ENCODE measurements at places on chromosomes 5 and 9.
A peak's percentile ranks its signal among the peaks of the same experiment; 100 is the strongest.

GRCh38 chr5:169602535-169602934, 19.0 kb downstream of the SPDL1 start:
- DNase-seq: peak; percentile 70

DNA sequence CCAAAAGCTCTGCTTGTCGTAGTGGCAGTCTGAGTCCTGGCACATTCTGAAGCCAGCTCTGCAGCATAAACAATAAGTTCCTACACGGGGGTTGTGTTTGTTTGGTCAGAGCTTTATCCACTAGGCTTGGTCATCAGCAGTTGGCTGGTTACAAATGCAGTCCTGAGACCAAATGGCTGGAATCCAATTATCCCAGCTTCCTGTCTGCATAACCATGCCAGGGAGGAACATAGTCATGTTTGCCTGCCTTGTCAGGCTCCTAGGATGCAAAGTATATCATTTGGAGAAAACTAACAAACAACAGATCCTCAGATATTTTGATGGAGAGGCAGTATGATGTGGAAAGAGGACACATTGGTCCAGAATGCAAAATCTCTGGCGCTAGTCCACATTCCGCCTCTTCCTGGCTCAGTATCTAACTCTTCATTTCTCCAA, 85.8 kb downstream of the FBXO38 start:
- DNase-seq: peak; percentile 52

DNA sequence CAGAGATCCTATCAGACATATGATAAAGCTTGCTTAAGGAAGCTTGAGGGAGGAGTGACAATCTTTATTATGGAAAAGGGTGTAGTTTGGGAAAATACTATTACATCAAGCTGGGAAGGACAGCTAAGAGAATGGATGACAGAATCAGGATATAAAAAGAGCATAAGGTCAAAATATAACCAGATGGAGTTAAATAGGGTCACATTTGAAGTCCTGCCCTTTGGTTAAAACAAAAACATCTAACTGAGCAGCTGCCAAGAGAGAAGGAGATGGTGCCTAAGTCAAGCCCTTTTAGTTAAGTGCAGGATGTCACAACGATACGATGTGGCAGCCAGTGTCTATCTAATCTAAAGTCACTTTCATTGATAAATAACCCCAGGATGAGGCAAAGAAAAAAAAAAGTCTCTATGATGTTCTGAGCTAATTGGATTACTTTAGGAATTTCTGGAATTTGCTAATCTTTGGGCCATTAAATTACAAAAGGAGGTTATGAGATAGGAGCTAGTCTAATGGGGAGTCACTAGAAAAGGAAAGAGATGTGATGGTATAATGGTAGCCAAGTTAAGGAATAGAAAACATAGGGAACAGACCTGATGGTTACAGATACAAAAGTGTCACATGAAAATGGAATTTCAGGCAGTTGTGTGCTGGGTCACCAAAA, 365.2 kb downstream of the PDE4D start:
- DNase-seq: no peak

DNA sequence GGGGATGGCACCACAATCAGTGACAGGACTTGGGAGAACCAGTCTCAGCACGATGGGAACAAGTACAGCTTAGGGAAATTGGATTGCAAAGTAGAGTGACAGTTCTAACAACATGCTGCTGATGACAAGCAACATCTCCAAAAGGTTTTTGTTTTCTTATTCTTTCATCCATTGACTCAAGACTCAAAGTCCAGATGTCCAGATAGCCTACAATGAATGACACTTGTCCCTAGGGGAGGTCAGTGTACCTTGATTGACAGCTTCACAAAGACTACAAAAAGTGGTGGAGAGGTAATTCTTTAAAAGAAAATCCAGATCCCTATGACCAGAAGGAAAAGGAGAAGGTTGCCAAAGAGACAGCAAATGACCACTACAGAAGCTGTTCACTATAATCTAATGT, 323.9 kb downstream of the TMEM232 start:
- no peak for DNase-seq

Measured in GM23248 (cell line).